ENCODE measurements at places on chromosomes 13 and 19.

GRCh38 chr13:24071016-24071415 is 89.5 kb upstream of the SPATA13 start:
- no peak for DNase-seq

- no peak for DNase-seq
Observed at GRCh38 chr13:33352041-33352440, 66.5 kb upstream of the STARD13 start.

- no peak for DNase-seq
Observed at GRCh38 chr13:48295271-48295670, 8.3 kb upstream of the RB1 start.

GRCh38 chr19:2064788-2065524 is 13.9 kb upstream of the MKNK2 start:
- DNase-seq: no peak

DNA sequence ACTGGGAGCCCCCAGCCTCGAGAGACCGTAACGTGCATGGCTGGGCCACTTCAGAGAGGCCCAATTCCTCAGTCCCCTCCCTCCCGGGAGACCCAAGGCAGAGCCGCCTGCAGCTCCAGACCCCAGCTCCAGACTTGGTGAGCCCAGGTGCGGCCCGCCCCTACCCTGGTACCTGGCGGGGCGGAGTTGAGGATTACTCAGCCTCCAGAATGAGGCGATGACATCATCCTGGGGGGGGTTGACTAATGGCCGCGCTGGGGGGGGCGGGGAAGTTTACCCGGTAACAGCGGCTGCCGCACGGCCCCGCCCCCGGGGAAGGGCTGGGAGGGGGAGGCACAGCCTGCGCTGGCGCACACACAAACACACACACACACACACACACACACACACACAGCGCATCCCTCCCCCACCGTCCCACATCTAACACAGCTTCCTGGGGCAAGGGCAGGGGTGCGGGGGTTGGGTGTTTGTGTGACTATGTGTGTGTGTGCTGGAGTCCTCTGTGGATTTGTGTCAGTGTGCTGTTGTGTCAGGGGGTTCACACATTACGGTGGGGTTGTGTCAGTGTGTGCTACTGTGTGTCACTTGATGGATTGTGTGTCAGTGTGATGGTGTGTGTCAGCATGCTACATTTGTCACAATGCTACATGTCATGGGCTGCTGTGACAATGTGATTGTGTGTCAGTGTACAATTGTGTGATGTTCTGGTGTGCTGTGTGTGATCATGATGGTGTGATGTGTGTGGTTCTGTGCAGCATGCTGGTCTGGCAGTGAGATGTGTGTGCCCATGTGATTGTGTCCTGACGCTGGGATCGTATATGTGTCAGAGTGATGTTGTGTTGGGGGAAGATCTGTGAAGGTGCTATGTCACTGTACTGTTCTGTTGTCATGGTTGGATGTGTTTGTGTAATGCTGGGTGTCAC is 10.3 kb upstream of the BBC3 start:
- peak; percentile 81 for DNase-seq

DNA sequence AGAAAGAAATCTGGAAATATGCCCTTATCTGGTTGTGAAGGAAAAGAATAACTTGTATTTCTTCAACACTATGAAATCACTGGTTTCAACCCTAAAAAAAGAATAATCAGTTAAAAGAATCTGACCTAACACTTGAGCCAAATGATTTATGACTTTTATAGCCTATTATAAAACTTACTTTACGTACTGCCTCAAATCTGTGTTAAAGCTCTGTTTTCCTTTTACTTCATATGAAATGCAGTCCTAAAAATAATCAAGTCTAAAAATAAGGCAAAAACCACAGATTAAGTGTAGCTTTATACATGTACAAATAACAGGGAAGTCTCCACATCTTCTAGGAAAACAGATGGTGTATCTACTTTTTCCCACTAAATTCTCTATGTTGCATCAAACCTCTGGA is 101.3 kb downstream of the VWA8 start:
- no peak for DNase-seq

GRCh38 chr19:15859187-15859586 is 38.7 kb downstream of the CYP4F2 start:
- no peak for DNase-seq

DNA sequence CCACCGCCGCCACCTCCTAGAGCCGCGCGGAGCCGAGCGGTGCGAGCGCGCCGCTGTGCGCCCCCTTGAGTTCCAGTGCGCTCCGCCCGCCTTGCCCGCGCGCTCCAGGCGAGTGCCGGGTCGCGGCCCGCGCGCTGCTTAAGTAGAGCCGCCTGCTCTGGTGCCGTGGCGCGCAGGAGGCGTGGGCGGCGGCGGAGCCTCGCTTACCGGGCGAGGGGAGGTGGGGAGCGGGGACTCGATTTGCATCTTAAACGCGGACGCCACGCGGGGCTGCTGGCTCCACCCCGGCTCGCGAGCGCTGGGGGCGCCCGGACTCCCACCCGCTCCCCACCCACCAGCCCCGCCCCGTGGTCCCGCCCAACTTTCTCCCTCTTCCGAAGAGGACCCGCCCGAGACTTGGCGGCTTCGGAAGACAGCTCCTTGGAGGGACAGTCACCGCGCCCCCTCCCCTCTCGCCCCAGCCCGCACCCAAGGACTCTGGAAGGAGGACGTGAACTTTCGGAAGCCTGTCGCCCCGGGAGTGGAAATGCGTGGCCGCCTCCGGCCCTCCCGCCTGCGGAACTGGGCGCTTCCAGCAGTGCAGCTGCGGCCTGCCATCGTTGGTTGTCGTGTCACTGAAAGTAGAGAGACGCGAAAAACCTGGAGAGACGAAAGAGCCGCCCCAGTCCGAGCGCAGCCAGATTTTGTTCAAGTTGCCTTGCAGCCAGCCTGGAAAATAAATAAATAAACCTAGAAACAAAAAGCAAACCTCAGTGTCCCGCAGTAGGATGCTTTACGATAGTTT is at the start of gene KCTD12:
Gene KCTD12 (minus strand): TSS at position 114 of the 784 bp plus-strand sequence. CDS start 257 bp downstream, outside the sequence.
- peak; percentile 49 for DNase-seq

DNA sequence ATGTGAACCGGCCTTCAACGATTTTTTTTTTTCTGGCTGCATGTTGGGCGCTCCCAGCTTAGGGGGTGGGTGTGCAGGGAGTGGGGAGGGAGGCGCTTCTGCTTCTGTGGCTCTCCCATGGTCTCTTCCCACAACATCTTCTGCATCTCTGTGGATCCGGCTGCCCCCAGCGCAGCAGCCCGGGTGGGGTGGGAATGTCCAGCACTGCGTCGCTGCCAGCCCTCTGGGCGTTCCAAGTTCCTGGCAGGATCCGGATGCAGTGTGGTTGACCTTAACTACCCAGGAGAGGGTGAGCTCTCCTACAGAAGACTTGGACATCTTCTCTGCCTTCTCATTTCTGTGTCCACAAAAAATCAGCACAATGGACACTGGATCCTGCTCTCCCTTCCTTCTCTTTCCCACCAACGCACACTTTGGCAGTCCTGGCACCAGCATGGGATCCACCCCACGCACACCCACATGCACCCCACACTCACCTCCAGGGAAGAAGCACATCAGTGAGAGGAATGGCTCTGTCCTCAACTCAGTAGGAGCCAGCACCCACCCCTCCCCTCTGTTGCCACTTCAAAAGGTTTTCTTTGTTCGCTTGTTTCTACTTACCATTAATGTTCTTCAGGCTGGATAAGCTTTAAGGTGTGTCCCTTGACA is 177.3 kb downstream of the COL4A1 start:
- no peak for DNase-seq

- DNase-seq: no peak
Observed at GRCh38 chr19:41392775-41393174, 4.4 kb downstream of the EXOSC5 start.

DNA sequence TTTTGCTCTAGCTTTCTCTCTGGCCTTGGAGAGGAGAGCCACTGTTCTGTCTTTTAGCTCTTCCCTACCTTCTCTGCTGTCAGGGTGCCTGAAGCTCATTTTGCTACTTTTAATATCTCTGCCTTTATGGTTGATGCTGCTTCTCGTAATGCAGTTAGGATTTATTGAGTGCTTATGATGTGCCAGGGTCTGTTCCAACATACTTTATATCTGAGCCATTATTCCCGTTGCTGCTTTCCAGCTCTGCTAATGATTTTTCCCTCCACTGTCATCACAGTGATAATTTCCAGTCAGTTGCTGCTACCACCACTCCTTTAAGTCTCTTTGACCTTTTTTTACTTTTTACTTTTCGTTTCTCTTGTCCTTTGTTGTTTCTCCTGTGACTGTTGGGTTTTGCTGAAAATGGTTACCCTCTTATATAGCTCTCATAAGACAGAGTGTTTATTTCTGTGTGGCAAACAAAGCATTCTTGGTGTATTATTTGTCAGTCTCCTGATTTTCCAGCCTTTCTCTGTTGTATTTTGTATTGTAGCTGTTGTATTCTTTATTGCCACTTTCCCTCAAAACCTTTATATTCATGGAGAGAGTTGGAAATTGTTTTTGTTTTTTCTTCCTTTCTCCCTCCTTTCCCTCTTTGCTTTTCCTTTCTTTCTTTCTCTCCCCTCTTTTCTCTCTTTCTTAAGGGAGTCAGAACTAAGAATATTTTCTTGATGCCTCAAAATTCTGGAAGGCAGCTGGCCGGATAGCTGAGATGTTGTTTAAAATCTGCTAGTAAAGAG is 37.4 kb downstream of the COG6 start:
- DNase-seq: no peak

GRCh38 chr19:13055213-13056051 is 47.2 kb downstream of the LYL1 start:
- DNase-seq: no peak

- no peak for DNase-seq
Observed at GRCh38 chr19:11806354-11807098, 7.5 kb upstream of the ZNF440 start.

DNA sequence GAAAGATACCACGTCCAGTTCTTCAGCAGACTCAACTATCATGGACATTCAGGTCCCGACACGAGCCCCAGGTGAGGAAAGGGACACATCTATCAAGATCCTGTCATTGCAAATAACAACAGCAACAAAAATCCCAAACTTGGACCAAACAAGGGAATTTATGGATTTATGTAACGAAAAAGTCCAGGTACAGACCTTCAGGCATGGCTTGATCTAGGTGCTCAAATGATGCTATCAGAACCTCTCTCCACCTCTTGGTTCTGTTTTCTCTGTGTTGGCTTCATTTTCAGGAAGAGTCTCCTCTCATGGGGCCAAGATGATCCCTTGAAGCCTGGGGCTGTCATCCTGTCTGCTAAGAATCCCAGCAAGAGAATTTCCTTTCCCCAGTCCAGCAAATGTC is 2.9 kb downstream of the FXYD5 start:
- DNase-seq: no peak

- DNase-seq: no peak
Observed at GRCh38 chr19:13366529-13367143, 139.6 kb downstream of the CACNA1A start.

DNA sequence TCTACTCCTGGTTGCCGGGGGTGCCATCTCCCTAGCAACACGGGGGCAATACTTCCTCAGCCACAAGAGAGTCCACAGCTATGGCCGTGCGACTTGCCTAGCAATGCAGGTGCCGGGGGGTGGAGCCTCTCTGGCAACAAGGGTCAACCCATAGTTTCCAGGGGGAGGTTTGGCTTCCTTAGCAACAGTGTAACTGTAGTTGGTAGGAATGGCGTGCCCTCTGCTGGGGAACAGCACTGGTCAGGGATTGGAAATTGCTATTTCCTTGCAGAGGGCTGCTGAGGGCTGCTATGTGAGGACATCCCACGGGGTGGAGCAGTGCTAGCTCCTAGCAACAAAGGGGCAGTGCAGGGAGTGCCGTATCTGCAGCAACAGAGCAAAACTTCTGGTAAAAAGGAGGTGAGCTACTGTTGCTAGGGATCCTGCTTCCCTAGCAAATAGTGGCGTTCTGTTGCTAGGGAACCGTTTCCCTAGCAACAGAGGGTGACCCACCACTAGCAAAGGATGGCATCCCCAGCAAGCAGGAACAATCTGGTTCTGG is 7.0 kb upstream of the TMC4 start:
- no peak for DNase-seq

- DNase-seq: peak; percentile 40
Observed at GRCh38 chr19:11446652-11447301, 11.3 kb downstream of the PRKCSH start.

DNA sequence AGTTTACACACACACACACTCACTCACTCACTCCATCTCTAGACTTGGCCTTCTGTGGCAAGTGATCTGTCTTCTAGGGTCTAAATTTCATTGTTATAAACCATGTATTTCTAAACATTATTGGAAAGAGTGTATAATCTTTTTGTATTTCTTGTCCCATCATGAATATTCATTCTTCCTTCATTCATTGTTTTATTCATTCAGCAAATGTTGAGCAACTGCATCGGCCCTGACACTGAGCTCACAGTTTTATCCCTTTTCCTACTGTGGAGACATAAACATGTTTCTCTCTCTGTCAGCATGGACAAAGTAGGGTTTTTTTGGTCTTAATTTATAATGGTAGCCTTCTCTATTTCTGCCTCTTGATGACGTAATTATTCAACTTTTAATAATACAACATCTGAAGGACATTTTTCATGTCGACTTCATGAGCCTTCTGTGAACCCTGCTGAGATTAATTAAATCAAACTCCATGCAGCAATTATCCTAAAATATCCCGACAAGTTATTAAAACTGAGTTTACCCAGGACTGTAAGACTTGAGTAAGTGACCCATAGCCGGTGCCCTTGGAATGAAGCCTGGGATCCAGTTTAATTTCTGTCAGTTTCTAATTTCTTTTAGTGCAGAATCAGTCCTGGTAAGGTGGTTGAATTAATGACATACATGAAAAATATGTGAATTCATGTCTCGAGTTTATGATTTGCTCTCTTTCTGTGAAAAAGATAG is 7.3 kb downstream of the SPATA13 start:
- no peak for DNase-seq

GRCh38 chr19:34173193-34173956 is 1.1 kb downstream of the LSM14A start:
- DNase-seq: peak; percentile 4

DNA sequence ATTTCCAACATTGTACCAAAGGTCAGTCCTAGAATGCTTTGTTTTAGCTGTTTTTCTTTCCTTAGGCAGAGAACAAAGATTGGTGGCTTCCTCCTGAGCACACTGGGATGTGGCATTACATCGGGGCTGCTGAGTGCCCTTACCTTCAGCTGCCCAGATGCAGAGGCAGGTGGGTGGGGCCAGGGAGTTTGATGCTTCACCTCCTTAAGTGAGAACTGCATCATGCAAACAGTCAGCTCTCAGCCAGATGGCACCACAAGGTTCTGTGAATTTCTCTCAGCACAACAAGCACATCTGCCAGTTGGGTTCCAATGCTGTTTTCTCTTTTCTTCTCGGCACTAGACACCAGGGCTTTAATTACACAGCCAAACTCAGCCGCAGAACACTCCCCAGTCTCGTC is 87.4 kb upstream of the UBL3 start:
- DNase-seq: no peak

DNA sequence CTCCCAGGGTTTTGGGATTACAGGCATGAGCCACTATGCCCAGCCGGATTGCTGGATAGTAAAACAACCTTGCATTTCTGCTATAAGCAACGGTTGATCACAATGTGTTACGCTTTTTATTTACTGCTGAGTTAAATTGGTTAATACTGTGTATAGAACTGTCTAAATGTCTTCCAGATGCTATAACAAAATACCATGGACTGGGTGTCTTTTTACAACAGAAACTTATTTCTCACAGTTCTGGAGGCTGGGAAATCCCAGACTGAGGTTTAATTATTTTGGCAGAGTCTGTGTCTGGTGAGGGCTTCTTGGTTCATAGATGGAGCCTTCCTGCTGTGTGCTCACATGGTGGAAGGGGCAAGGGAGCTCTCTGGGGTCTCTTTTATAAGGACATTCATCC is 65.5 kb downstream of the ING1 start:
- no peak for DNase-seq

Data from stimulated activated CD4-positive, alpha-beta T cell treated with anti-CD3 and anti-CD28 coated beads, Interleukin-4, amount 100 ng/mL, for 48 hours (primary cell).